ENCODE measurements at places on chromosomes 16 and 17. TPM values are rescaled to one million over a fixed set of nuclear protein-coding genes. Genes with fewer than 3 reads are reported as not detected.

The MEFV gene
- total RNA-seq: 2.4 TPM

- H3K27me3 ChIP-seq: no peaks in the 10 kb centered on the region
- no peak overlapping the region for H3K27ac ChIP-seq
- no peaks in the 10 kb centered on the region for H3K36me3 ChIP-seq
- no peaks in the 10 kb centered on the region for H3K4me1 ChIP-seq
- H3K4me3 ChIP-seq: no peak overlapping the region
Observed at GRCh38 chr17:19485800-19486340, 47.8 kb upstream of the SLC47A1 start.

DNA sequence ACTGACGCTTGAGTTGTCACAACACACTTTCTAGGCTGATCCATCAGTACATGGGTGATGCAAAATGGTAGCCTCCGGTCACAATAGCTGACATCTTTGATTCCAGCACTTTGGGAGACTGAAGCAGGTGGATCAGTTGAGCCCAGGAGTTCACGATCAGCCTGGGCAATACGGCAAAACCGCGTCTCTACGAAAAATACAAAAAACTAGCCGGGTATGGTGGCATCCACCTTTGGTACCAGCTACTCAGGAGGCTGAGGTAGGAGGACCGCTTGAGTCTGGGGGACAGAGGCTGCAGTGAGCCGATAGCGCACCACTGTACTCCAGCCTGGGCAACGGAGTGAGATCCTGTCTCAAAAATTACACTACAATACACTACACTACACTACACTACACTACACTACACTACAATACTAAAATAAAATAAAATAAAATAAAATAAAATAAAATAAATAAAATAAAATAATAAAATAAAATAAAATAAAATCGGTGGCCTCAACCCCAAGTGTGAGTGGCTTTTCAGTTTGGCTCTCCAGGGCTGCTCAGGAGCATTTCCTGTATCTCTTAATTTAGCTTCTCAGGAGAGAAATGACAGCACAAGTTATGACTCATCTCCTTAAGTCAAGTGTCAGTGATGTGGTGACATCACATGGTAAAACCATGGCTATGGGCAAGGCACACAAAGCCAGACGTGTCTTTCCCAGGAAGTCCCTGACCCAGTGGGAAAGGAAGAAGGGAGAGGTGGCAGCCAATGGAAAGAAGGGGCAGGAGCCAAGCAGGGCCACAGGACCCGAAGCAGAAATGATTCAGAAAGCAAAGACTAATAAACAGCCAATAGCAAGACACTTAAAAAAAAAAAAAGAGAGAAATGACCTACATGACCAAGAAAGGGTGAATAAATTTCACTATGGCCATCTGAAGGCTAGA is 75.3 kb upstream of the TBC1D3K start:
- no peaks in the 10 kb centered on the region for H3K36me3 ChIP-seq
- no peak overlapping the region for H3K4me3 ChIP-seq
- peaks cover 35% of the 10 kb centered on the region for H3K4me1 ChIP-seq
- no peak for DNase-seq
- no peak overlapping the region for H3K27ac ChIP-seq

GRCh38 chr17:44204441-44204882 is 4.8 kb upstream of the ATXN7L3 start:
- DNase-seq: no peak
- H3K27ac ChIP-seq: no peak overlapping the region
- H3K4me3 ChIP-seq: no peak overlapping the region
- no peaks in the 10 kb centered on the region for H3K27me3 ChIP-seq
- H3K4me1 ChIP-seq: peaks cover 15% of the 10 kb centered on the region

DNA sequence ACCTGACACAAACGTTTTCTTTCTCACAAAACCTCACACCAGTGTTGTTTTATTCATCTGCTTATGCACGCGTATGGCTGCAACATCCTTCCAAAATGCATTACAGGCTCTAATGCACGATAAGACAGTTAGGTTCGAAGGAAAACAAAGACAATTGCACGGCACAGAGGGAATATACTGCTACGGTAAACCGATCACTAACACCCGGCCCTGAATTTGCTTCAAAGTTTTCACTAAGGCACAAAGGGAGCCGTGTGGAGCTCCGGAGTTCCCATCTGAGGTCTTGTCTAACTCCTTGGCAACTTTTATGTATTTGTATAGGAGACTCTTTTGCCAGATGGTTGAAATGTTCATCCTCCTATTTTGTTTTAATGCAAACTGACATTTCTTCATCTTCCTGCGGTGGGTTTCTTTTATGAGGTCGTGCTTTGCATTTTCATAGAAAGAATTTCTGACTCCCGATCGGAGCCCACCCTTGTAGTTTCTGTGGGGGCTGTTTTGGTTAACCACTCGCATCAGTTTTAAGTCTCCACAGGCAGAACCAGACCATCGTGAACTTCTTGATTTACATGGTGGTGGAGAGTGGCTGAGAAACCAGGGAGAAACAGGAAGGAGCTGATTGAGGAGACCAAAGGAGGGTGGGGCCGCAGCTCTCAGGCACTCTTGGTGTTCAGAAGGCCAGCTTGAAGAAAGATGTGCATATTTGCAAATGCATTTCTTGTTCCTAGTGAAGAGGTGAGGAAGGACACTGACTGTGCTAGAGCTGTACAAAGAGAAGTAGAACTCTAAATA is 516.8 kb downstream of the MAF start:
- no peak for DNase-seq
- no peaks in the 10 kb centered on the region for H3K27me3 ChIP-seq
- H3K27ac ChIP-seq: no peak overlapping the region
- H3K4me3 ChIP-seq: no peak overlapping the region
- no peaks in the 10 kb centered on the region for H3K36me3 ChIP-seq

All from natural killer cell (primary cell).